ENCODE measurements at places on chromosomes 13 and 19.

- DNase-seq, result no peak
Measured at GRCh38 chr13:21971662-21972621, 301.1 kb downstream of the FGF9 start.

DNA sequence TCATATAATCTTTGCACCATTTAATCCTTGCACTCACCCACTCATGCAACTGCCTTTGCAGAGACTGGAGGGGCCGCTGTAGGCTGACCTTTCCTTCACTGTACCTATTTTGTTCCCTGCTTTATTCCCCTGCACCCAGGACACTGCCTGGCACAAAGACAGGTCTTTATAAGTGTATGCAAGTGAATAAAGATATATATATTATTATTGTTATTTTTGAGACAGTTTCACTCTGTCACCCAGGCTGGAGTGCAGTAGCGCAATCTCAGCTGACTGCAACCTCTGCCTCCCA, 3.8 kb downstream of the ALOX5AP start:
- no peak for DNase-seq

DNA sequence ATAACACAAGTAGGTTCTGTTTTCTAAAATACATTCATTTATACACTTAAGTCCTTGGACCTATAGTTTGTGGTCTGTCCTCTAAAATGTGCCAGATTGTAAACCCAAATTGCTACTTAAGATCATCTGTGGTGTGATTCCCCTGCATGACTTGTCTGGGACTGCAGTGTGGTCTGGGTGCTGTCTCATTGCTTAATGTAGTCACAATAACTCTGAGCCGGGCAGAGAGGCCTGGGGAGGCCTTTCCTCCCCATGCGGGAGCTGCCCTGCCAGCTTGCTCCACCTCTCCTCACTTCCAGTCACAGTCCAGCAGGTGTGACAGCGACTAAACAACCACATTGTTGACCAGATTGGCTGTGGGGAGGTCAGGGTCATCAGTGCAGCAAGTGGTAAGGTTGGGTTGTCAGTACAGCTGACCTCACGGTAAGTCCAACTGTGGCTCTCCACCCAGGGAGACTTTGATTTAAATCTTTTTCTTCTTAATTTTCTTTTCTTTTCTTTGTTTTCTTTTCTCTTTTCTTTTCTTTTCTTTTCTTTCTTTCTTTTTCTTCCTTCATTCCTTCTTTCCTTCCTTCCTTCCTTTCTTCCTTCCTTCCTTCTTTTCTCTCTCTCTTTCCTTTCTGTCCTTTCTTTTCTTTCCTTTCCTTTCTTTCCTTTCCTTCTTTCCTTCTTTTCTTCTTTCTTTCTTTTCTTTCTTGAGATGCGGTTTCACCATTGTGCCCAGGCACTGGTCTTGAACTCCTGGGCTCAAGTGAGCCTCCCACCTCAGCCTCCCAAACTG, 4.4 kb upstream of the TUBA3C start:
- DNase-seq, result no peak

DNA sequence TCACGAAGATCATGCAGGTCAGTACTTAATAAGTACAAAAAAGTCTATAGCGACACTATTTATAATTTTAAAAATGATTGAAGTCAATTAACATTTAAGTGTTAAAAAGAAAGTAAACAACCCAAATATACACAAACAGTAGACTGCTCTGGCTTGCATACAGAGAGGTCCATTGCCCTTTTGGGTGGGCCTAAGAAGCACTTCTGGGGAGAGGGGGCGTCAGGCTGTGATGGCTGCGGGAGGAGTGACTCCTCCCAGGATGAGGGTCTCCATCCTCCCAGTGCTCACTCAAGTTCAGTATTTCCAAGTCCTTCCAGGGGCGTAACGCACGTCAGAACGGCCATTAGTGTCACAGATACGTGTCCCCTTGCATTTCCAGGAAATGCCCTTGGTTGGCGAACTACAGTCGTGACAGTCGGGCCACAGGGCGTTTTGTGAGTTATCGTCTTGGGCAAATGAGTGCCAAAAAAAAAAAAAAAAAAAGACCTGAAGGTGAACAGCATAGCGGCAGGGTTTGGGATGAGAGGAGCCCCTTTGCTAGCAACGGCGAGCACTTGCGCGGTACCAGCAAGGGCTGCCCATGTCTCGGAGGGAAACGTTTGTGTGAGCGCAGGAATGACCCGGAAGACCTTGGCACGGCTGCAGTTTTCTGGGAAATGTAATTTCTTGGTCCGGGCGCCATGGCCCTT, at the start of gene SCGB2B2:
SCGB2B2 (minus strand) TSS at position 463 of the 689 bp plus-strand sequence. CDS start 82,596 bp downstream, outside the sequence.
- DNase-seq, result no peak

GRCh38 chr19:58563823-58564222, 5.4 kb upstream of the UBE2M start:
- DNase-seq, result no peak

GRCh38 chr13:109665240-109665639, 121.1 kb downstream of the IRS2 start:
- no peak for DNase-seq

GRCh38 chr19:12703046-12703445, 6.6 kb upstream of the FBXW9 start:
- DNase-seq, result no peak

GRCh38 chr19:51621178-51621577, 9.0 kb downstream of the SIGLEC5 start:
- no peak for DNase-seq

DNA sequence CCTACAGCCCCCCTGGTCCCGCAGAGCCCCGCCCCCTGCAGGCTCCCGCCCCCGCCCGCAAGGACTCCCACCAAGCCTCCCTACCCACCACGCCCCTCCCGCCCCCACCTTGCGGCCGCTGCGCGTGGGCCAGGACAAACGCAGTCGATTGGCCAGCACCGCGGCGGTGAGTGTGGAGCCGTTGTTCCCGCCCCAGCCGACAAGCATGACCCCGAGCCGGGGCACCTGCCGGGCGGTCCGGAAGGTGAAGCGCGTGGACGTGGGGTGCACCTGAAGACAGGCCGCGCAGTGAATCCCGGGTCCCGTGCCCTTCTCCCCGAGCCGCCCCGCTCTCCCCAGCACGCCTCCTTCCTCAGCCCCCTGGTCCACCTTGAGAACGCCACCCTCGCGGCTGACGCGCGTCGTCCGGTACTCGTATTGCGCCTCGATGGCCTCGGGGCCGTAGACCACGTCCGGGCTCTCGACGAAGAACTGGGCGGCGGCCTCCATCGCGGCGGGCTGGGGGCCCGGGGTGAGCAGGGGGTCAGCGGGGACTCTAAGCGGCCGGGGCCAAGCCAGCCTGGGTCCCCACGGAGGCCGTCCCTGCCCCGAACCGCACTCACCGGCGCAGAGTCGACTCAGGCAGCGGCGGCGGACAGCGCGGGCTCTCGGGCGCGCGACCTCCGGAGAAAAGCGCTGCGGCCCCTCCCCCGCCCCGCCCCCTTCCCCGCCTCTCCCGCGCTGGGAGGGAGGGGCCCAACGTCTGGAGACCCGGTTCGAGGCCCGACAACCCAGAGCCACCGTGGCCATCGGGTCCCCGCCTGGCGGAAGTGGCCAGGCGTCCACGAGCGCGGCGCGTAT, at the start of gene ISYNA1:
ISYNA1 (minus strand) TSS at position 643 of the 840 bp plus-strand sequence; CDS start at position 489, 154 bp downstream.
- DNase-seq, result no peak

- DNase-seq, result no peak
Measured at GRCh38 chr13:28544026-28544425, 49.1 kb upstream of the FLT1 start.

DNA sequence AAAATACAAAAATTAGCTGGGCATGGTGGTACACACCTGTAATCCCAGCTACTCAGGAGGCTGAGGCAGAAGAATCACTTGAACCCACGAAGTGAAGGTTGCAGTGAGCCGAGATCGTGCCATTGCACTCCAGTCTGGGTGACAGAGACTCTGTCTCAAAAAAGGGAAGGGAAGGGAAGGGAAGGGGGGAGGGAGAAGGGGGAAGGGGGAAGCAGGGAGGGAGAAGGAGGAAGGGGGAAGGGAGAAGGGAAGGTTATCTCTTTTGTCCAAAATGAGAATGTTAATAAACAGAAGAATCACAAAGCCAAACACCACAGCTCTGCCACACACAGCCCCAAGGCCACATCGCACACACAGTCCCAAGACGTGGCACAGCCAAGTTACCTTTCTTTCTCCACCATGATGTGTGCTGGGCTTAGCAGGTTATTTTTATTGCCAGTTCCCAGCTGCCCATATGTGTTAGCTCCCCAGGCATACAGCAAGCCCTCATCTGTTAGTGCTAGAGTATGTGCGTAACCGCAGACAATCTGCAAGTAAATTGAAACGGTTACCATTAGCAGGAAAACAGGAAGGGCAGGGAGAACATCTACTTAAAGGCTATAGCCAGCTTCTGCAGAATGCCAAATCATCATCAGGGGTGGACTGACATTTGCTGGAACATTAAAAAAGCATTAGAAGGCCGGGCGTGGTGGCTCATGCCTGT, 34.3 kb downstream of the RCBTB1 start:
- DNase-seq, result no peak

DNA sequence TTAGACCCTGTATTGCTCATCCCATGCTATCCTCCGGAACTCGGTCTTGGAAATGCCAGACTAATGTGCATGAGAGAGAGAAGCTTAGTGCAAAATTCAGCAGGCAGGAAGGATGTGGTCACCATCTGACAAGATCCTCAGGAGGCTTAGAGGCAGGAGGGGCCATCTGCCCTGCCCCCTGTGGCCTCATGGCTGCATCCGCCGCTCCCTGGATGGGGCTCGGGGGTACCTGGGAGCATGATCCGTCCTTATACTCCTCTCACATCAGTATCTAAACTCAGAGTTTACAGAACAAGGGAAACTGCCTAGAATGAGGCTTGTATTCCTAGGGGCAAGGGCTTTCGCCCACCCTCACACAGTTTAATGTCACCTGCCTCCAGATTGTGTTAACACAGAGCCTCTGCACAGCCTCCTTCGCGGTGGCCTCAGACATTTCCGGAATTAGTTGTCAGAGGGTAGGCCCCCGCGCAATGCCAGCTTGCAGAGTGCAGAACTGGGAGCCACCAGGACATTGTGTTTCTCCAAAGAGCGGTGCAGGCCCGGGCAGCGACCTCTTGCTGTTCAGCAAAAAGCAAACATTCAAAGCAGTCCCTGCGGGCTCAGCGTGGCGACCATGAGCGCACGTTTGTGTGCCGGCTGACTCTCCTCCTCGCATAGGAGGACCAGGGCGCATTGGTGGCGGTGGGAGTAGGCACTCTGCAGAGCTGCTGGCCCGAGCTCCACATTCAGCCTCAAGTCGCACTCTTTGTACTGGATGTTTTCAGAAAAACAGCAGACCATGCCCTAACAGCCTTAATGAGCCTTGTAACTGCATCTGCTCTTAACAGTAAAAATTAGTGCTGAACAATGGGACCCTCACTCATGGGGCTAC, 39.1 kb downstream of the GPR12 start:
- DNase-seq, result peak; percentile 10

GRCh38 chr19:48480558-48481500, 11.7 kb downstream of the CYTH2 start:
- DNase-seq, result peak; percentile 52

- no peak for DNase-seq
Measured at GRCh38 chr19:55502197-55502952, 14.1 kb downstream of the SSC5D start.

DNA sequence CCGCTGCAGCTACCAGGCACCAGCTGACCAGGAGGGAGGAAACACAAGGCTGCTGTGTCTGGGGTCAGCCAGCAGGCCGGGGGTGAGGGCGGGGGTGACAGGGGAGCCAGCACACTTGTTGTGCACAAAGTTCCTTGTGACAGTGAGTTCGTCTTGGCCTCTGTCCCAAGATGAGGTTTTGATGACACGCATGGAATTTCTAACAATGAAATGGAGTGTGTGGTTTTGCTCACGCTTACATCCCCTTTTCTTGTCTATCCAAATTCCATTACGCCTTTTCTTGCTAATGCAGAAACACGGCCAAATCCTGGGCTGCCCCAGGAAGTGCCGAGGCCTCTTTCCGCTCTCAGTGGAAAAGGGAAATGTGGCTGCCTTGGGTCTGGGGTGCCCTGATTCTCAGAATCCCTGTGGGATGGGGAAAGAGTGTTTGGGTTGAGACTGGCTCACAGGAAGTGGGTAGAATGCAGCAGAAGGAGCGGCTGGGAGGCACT, 73.8 kb downstream of the GADD45B start:
- DNase-seq, result no peak

GRCh38 chr19:31470229-31470939, 121.1 kb upstream of the TSHZ3 start:
- no peak for DNase-seq

DNA sequence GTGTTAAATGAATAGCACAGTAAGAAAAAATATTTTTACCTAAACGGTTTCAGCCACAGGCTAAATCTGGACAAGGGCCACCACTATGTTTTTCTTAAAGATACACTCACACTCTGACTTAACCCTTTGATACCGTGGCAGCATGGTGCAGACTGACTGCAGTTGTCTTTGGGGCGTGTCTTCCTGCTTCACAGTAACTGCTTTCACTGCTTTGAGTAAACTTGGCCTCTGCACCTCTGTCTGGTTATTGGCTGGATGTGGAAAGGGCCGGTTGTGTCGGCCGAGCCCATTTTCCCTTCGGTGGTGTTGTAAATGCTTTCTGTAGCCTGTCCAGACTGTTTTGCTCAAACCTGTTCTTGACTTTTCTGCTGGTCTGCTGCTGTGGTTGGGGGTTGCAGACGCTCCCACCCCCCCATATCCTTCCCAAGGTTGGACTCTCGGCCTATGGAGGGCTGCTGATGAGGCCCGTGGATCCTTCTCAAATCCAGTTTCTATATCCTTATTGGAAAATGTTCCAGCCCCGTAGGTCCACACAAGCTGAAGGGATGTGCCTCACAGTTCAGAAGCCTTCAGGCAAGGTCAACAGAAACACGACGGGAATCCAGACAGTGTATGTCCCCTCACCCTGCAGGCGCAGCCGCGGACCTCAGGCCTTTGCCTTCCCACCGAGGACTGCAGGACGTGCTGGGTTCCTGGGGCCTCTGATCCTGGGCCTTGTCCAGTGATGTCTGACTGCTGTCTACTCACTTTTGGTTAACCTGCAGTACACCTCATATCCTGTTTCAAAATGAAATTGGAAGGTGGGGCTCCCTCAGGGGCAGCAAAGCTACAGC, 90.2 kb upstream of the RNF113B start:
- no peak for DNase-seq

- no peak for DNase-seq
Measured at GRCh38 chr13:92806215-92806614, 420.4 kb upstream of the GPC6 start.

GRCh38 chr19:42497492-42498168, 30.7 kb downstream of the CEACAM1 start:
- no peak for DNase-seq

GRCh38 chr13:98822225-98822606, 69.7 kb upstream of the SLC15A1 start:
- DNase-seq, result no peak

- no peak for DNase-seq
Measured at GRCh38 chr19:37519890-37520289, 13.2 kb downstream of the ZNF793 start.
